ENCODE measurements at places on chromosomes 13 and 19.

GRCh38 chr19:843836-844545, 3.2 kb downstream of the PRTN3 start:
- no peak for DNase-seq

DNA sequence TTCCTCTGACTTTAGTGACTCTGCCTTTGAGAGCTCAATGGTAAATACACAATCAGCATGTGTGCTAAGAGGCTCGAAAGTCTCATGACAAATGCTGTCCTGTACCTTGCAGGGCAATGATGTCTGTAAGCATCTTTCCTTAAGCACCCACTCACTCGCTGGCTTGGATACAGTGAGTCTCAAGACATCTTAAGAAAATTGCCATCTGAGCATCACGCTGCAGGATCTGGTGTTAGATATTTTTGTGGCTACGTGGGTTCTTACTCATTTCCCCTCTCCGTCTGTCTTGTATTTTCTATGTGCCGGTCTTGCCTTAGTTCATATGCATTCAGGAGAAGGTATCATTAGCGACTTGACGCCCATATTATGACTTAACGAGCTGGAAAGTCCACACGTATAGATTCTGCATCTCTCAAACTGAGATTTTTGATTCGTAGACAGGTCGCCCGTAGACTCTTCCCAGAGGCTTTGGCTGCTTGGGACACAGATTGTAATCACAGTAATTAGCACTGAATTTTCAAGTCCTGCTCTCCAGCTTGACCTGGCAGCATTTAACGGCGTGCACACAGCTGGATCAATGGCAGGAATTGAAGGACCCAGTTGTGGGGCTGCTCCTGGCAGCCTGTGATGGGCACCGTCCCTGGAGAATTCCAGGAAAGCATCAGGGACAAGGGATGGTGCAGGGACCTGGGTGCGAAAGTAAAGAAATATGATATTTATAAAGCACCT, 231.2 kb downstream of the ZIC5 start:
- DNase-seq, result no peak

DNA sequence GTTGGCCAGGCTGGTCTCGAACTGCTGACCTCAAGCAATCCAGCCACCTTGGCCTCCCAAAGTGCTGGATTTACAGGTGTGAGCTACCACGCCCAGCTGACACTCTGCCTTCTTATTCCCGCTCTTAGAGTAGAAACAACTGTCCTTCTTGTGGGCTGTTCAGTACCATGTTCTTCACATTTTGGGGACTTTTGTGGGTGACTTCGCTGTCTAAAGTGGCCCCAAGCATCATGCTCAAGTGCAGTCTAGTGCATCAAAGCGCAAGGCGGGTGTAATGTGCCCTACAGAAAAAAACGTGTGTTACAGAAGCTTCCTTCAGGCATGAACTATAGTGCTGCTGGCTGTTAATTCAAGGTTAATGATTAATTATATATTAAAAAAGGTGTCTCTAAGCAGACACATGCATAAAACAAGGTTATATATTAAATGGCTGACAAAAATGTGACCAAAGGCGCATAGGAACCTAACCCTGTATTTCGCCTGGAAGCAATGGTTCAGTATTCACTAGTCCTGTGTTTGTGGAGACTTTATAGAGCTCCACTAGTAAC, 38.3 kb downstream of the ABCC4 start:
- DNase-seq, result no peak

DNA sequence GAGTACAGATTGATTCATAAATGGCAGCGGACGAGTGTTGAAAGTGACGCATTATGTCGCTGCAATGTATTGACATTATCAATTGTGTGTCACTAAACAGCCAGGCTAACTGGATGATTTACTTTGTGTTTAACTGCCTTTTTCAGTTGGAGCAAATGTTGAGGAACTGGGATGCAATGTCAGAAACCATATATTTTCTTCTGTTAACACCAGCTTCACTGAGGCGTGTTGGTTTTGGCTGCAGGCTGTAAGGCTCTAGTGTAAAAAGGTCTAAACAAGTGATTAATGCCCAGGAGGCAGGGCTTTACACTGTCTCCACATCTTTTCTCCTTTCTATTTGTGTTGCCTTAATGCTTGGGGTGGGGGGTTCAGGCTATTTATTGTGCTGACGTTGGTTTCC, 80.1 kb downstream of the GGACT start:
- no peak for DNase-seq

- no peak for DNase-seq
Measured at GRCh38 chr19:5956728-5957127, 21.2 kb downstream of the RANBP3 start.
